Activated naive CD8-positive, alpha-beta T cell treated with anti-CD3 and anti-CD28 coated beads, Interleukin-2, amount 10 ng/mL, durations not matched to agents 7 days and 5 days (primary cell): ENCODE measurements at places on chromosomes 5 and 9. TPM values are rescaled to one million over a fixed set of nuclear protein-coding genes. Genes with fewer than 3 reads are reported as not detected.

TMEM174 gene
- not detected for total RNA-seq

ZNF883 gene
- total RNA-seq, result 1.1 TPM

PCDHB14 gene
- total RNA-seq, result not detected

TRAF2 gene
- 52.1 TPM for total RNA-seq

- DNase-seq, result no peak
These were observed 384 bp downstream of the COL5A1 start for GRCh38 chr9:134641990-134642384.

GRCh38 chr5:178839319-178839704 lies 20.4 kb upstream of the ZNF354B start:
- DNase-seq, result peak; percentile 48

DNA sequence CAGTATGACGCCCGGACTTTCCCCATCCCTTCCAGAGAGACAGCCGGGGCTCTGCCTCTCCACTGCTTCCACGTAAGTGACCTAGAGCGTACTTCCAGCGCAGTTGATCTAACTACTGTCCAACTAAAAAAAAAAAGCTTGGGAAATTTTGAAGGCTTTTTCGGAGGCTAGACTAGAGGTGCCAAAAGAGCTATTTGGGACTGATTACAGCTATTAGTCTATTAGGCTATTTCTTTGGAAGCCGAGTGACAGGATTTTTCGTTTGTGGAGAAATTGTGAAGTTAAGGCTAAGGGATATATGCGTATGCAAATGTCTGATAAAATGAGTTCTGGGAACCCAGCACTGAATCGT lies 1.5 kb downstream of the CCNO start:
- DNase-seq, result no peak

GRCh38 chr9:122276096-122276495 lies 11.4 kb downstream of the MRRF start:
- no peak for DNase-seq

GRCh38 chr5:149069711-149070110 lies 6.8 kb upstream of the SH3TC2 start:
- DNase-seq, result no peak

DNA sequence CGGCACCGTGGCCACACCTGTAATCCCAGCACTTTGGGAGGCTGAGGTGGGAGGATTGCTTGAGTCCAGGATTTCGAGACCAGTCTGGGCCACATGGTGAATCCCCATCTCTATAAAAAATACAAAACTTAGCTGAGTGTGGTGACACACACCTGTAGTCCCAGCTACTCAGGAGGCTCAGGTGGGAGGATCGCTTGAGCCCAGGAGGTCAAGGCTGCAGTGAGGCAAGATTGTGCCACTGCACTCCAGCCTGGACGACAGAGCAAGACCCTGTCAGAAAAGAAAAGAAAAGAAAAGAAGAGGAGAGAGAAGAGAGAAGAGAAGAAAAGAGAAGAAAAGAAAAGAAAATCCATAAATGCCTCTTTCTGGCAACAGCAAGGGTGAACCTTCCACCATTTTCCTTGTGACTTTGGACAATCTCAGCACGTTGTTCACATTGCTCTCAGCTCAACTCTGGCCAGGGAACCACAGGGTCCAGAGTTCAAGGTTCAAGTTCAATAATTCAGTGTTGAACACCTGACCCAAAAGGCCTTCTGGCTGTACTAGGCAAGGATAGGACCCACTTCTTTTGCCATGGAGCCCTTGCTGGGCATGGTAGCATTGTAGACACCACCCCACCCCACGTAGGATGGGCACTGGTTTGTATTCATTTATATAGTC lies 14.6 kb upstream of the DUSP1 start:
- no peak for DNase-seq

DNA sequence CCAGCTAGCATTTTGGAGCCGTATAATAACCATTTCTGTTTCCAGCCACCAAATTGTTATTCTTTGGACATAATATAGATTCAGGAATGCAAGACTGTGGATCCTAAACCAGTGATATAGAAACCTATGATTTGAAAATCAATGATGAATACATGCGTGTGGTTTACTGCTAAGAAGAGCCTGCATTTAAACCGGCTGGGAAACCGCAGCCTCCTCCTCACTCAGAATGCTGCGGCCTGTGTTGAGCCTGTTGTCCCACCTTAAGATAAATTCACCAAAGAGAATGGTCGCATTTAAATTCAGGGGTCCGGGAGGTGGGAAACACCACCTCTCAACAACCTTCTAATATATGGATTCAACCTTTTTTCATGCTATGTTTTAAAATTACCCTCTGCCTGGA lies 148.0 kb downstream of the MEF2C start:
- no peak for DNase-seq

- DNase-seq, result no peak
These were observed 8.1 kb downstream of the SPINK14 start for GRCh38 chr5:148176480-148176879.

- DNase-seq, result no peak
These were observed 57.8 kb downstream of the TTC39B start for GRCh38 chr9:15249042-15249818.

DNA sequence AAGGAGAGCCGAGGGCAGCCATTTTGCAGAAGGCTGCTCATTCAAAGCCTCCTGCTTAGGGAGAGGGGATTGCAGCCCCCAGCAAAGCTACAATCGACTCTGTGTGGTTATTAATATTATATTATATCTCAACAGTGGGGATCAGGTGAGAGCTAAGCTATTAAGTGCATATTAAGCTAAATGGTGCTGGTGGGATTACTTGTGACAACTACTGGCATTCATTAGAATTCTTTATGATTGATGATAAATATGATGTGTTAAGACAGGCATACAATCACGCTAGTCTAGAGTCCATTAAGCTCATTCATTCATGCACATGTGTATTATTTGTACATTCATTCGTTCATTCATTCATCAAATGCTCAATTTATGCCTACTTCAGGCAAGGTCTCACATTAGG lies 23.0 kb downstream of the COL15A1 start:
- DNase-seq, result no peak
